GF-D8 (cell line): ENCODE measurements at places on chromosomes 12 and 14.

GRCh38 chr14:102662636-102663430, 70.4 kb downstream of the RCOR1 start:
- DNase-seq = no peak

DNA sequence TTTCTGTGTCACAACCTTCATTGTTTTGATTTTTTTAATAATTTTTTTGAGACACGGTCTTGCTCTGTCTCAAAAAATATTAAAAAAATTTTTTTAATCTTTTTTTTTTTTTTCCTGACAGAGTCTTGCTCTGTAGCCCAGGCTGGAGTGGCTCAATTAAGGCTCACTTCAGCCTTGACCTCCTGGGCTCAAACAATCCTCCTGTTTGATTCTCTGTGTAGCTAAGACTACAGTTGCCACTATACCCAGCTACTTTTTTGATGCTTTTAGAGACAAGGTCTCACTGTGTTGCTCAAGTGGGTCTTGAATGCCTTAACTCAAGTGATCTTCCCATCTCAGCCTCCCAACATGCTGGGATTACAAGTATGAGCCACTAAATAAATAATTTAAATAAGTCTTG, 9.2 kb upstream of the PRH2 start:
- DNase-seq = no peak

GRCh38 chr14:31660191-31660590, 99.0 kb downstream of the NUBPL start:
- DNase-seq = no peak

DNA sequence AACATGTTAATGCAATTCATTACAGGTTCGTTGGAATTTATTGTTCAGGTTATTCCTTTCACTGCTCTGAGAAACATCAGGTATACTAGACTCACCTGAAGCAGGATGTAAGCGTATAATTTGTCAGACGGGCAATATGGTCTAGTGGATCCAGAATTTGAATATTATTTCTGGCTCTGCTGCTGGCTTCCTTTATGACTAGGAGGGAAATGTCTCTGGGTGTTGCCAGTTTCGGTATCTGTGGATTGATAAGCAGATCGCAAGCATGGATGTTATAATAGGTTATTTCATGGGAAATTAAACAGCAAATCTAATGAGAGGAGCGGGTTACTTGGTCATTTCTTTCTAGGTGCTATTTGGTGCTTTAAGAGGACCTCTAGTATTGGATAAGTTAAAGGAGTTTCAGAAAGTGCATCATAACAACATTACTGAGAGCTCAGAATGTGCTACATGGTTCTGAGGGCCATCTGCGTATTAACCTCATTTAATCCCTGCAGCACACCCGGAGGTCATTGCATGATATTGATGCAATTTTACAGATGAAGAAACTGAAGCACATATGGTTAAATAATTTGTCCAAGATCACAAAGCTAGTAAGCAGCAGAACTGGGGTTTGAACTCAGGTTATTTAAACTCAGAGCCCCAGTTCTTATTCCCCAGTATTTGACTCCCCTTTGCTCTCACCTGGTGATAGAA, 47.3 kb upstream of the BCAT1 start:
- DNase-seq = no peak
